ENCODE measurements at places on chromosomes 7 and 10. TPM values are rescaled to one million over a fixed set of nuclear protein-coding genes. Genes with fewer than 3 reads are reported as not detected.

DNA sequence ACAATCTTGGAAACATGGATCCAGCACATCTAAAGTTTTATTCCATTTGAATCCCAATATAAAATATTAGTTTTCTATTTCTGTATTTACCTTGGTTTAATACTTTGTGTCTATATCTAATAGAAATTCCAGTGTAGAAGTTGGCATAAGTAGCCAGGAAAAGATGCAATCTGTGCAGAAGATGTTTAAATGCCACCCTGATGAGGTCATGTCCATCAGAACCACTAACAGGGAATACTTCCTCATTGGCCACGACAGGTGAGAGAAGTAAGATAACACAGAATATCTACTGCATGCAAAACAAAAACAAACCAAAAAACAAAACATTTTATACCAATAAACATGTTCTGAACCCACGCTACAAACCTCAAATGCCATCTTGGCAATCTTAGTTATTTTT lies 15.7 kb downstream of the PLEKHS1 start:
- no peaks in the 10 kb centered on the region for H3K4me1 ChIP-seq
- H3K4me3 ChIP-seq: no peak overlapping the region
- H3K27me3 ChIP-seq: peaks cover 55% of the 10 kb centered on the region

GRCh38 chr10:98268694-98269431 lies 869 bp upstream of the LOXL4 start:
- DNase-seq: no peak
- no peaks in the 10 kb centered on the region for H3K27me3 ChIP-seq
- H3K4me3 ChIP-seq: peak overlapping the region; percentile 75
- peak overlapping the region; percentile 55 for H3K27ac ChIP-seq
- no peaks in the 10 kb centered on the region for H3K36me3 ChIP-seq

DNA sequence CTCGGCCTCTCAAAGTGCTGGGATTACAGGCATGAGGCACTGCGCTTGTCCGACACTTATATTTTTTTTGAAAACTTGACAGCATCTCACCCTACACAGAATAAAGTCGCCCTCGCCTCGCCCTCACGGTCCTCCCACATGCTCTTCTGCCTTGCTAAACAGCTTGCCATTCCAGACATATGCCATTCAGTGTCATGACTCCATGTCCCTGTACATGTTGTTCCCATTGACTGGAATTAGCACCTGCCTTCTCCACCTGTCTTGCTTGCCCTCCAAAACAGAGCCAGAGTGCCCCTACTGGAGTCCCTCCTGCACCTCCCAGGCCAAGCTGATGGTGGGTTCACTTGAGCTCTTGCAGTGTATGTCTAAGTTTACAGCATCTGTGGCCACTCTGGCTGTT lies 6.2 kb downstream of the NIPSNAP2 start:
- H3K36me3 ChIP-seq: no peaks in the 10 kb centered on the region
- no peak for DNase-seq
- H3K4me1 ChIP-seq: peaks cover 10% of the 10 kb centered on the region

- H3K27me3 ChIP-seq: no peaks in the 10 kb centered on the region
- H3K27ac ChIP-seq: no peak overlapping the region
- no peaks in the 10 kb centered on the region for H3K4me1 ChIP-seq
- H3K4me3 ChIP-seq: no peak overlapping the region
These were observed 233.1 kb upstream of the PFKP start for GRCh38 chr10:2834214-2834613.

- H3K4me1 ChIP-seq: peaks cover 13% of the 10 kb centered on the region
- H3K36me3 ChIP-seq: no peaks in the 10 kb centered on the region
- H3K27me3 ChIP-seq: no peaks in the 10 kb centered on the region
- H3K4me3 ChIP-seq: no peak overlapping the region
These were observed 255.4 kb upstream of the PITRM1 start for GRCh38 chr10:3427950-3428354.

DNA sequence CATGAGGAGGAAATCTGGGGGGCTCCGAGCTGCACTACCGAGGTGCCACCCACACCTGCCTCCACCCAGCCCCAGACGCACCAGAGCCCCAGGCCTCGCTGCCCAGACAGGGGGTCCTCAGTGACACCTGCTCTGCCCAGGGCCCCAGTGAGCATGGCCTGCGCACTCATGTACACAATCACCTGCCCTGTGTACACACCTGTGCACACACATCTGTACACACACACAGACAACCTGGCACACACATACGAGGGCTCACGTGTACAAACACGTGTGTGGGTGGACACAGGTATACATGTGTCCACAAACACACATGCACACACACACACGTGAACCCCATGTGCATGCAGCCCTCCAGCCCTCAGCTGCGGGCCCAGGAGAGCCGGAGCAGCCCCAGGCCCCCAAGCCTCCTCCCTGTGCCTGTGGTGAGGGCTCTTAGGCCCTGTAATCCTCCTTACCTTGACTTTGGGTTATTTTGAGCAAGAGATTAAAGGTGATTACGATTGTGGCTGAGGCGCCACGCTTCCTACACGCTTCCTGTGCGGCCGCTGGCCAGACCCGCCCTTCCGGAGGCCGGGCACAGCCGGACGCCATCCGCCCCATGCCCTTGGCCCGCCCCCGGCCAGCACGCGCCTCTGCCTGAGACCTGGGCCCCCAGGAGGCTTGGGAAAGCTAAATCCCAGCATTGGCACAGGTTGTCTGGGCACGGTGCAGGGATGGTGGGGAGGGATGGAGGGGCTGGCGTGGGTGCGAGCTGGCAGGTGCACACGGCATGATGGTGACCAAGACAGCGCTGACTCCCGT lies 71.9 kb downstream of the ELFN1 start:
- no peaks in the 10 kb centered on the region for H3K4me1 ChIP-seq
- DNase-seq: no peak
- H3K4me3 ChIP-seq: no peak overlapping the region
- no peak overlapping the region for H3K27ac ChIP-seq
- no peaks in the 10 kb centered on the region for H3K36me3 ChIP-seq
- no peaks in the 10 kb centered on the region for H3K27me3 ChIP-seq

DNA sequence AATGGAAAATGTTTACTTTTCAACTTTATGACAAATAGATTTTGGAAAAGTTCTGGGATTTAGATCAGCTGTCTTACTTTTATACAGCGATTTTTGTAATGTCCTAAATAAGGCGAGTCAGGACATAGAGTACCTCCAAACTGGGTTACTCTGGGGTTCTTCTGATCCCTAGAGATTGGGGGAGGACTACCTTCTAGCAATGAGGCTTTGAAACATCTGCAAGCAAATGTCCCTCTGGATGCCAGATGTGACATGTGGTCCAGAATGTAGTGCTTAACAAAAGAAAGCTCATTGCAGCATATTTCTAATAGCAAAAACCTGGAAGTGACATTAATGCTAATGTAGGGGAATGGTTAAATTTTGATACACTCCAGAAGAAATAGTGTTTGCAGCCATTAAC lies 36.1 kb downstream of the ABRAXAS2 start:
- no peaks in the 10 kb centered on the region for H3K27me3 ChIP-seq
- peaks cover 21% of the 10 kb centered on the region for H3K36me3 ChIP-seq
- no peaks in the 10 kb centered on the region for H3K4me1 ChIP-seq
- H3K27ac ChIP-seq: no peak overlapping the region
- H3K4me3 ChIP-seq: no peak overlapping the region
- DNase-seq: no peak

- DNase-seq: no peak
- H3K27ac ChIP-seq: no peak overlapping the region
- H3K4me1 ChIP-seq: peaks cover 17% of the 10 kb centered on the region
- H3K4me3 ChIP-seq: no peak overlapping the region
- no peaks in the 10 kb centered on the region for H3K36me3 ChIP-seq
These were observed 54.8 kb downstream of the UBE2H start for GRCh38 chr7:129898007-129898406.

GRCh38 chr7:42198296-42198695 lies 38.7 kb downstream of the GLI3 start:
- DNase-seq: peak; percentile 44
- H3K36me3 ChIP-seq: no peaks in the 10 kb centered on the region
- H3K4me3 ChIP-seq: no peak overlapping the region
- H3K4me1 ChIP-seq: peaks cover 15% of the 10 kb centered on the region
- no peaks in the 10 kb centered on the region for H3K27me3 ChIP-seq

DNA sequence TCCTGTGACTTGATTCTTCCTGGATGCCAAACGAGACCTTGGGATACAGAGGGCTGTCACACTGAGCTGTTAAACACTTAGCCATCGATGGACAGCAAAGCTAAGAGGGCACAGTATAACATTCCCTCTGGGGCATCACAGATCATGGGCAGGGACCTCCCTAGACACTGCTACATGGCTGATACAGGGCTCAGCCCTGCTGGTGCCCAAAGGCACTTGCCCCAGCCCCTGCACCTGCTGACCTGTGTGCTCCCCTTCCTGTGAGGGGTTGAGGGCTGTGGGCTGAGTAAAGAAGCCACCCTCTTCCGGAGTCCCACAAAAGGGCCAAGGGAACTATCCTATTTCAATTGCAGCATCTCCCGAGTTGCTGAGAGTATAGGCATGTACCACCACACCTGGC lies 337.9 kb downstream of the EXOC4 start:
- H3K36me3 ChIP-seq: no peaks in the 10 kb centered on the region
- no peaks in the 10 kb centered on the region for H3K27me3 ChIP-seq
- H3K4me1 ChIP-seq: no peaks in the 10 kb centered on the region
- DNase-seq: no peak
- no peak overlapping the region for H3K27ac ChIP-seq

- H3K4me3 ChIP-seq: no peak overlapping the region
- no peak overlapping the region for H3K27ac ChIP-seq
- H3K4me1 ChIP-seq: peaks cover 28% of the 10 kb centered on the region
- DNase-seq: no peak
- H3K27me3 ChIP-seq: no peaks in the 10 kb centered on the region
These were observed 82.8 kb downstream of the MAPK8 start for GRCh38 chr10:48389272-48389671.

DNA sequence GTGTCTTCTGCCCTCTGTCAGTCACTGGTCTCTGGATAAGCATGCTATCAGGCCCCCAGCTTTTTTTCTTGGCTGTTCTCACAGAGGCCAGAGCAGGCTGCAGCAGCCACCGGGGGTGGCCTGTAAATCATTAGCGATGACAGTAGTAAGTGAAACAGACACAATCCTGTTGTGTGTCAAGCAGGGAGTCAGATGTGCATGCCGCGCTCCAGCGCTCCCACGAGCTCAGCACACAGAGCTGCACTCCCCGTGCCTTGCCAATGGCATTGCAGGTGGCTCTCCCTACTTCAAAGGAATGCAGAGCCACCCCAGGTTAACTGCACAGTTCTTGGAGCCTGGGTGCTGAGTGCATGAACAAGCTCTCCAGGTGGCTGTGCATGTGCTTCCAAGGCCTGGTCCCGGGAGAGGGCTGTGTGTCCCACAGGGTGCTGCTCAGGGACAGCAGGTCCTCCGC lies 226.1 kb downstream of the GLRX3 start:
- DNase-seq: no peak
- no peak overlapping the region for H3K27ac ChIP-seq
- H3K4me1 ChIP-seq: no peaks in the 10 kb centered on the region
- no peak overlapping the region for H3K4me3 ChIP-seq

GRCh38 chr10:103125323-103126267 lies 67.5 kb downstream of the NT5C2 start:
- H3K36me3 ChIP-seq: peaks cover 16% of the 10 kb centered on the region
- no peak for DNase-seq
- H3K27ac ChIP-seq: no peak overlapping the region
- no peak overlapping the region for H3K4me3 ChIP-seq
- no peaks in the 10 kb centered on the region for H3K27me3 ChIP-seq

- H3K27ac ChIP-seq: peak overlapping the region; percentile 76
- H3K4me1 ChIP-seq: peaks cover 44% of the 10 kb centered on the region
- peak; percentile 70 for DNase-seq
- no peaks in the 10 kb centered on the region for H3K36me3 ChIP-seq
- peak overlapping the region; percentile 86 for H3K4me3 ChIP-seq
These were observed 147.6 kb downstream of the GPR85 start for GRCh38 chr7:112938863-112939573.

DNA sequence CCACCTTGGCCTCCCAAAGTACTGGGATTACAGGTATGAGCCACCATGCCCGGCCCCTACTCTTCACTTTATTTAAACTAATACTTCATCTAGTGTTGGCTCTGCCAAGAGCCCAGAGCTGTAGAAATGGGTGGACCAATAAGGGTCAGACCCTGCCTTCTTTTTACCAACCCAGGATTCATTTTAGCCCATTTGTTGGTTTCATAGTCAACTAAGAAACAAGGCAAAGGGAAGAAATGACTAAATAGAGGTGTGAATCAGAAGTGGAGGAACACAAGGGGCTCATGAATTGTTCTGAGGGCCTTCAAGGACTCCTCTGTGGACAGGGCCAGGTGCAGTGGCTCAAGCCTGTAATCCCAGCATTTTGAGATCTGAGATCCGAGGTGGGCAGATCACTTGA lies 1.1 kb downstream of the ANKRD2 start:
- H3K36me3 ChIP-seq: no peaks in the 10 kb centered on the region
- H3K4me3 ChIP-seq: no peak overlapping the region
- peak; percentile 6 for DNase-seq
- H3K27me3 ChIP-seq: no peaks in the 10 kb centered on the region
- H3K4me1 ChIP-seq: peaks cover 14% of the 10 kb centered on the region

GRCh38 chr10:88819290-88819689 lies 16.8 kb downstream of the LIPM start:
- peaks cover 16% of the 10 kb centered on the region for H3K4me1 ChIP-seq
- H3K27me3 ChIP-seq: no peaks in the 10 kb centered on the region
- H3K4me3 ChIP-seq: no peak overlapping the region
- no peaks in the 10 kb centered on the region for H3K36me3 ChIP-seq
- H3K27ac ChIP-seq: no peak overlapping the region

GRCh38 chr7:18179093-18179492 lies 151.4 kb upstream of the PRPS1L1 start:
- no peaks in the 10 kb centered on the region for H3K36me3 ChIP-seq
- H3K27ac ChIP-seq: no peak overlapping the region
- no peak for DNase-seq
- no peaks in the 10 kb centered on the region for H3K27me3 ChIP-seq
- no peaks in the 10 kb centered on the region for H3K4me1 ChIP-seq

- H3K36me3 ChIP-seq: no peaks in the 10 kb centered on the region
- H3K4me3 ChIP-seq: no peak overlapping the region
- H3K4me1 ChIP-seq: no peaks in the 10 kb centered on the region
- H3K27ac ChIP-seq: no peak overlapping the region
- H3K27me3 ChIP-seq: no peaks in the 10 kb centered on the region
These were observed 75.1 kb upstream of the TBX20 start for GRCh38 chr7:35329026-35329425.

TUBB8 gene
- not detected for total RNA-seq

ASB4 gene
- total RNA-seq: not detected

HOXA2 gene
- total RNA-seq: not detected

GBX1 gene
- not detected for total RNA-seq

All from GM23248 (cell line).